ENCODE measurements at places on chromosomes 12 and 14. TPM values are rescaled to one million over a fixed set of nuclear protein-coding genes. Genes with fewer than 3 reads are reported as not detected.

DNA sequence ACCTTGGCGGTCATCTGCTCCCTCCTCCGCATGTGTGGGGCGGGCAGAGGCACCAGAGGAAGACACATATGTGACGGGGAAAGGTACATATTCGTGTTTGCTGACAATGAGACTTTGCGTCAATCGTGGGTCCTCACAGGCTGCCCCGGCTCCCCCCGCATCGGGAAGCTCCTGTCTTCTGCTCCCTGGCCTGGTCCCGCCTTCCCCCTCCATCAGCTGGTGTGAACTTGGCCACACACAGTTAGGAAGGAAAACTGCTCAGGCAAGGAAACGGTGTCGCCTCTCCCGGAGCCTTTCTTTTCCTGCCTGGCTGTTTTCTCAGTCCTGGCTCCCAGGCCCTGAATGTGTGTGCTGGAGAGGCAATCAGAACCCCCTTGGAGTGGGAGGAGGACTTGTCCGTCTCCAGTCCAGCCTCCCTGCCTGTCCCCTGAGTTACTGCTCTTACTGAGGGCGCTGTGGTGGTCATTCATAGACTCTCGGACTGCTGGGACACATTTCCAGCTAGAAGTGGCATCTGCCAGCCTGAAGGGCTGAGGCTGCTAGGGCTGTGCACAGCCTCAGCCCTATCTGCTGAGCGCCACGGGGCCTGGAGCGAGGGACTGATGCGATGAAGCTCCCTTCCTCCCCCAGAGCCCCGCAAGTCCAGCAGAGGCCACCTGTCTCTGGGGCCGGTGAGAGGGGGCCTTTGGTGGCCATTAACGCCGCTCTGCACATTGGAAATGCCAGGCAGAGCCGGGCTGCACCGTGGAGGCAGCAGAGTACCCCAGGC lies 44.2 kb upstream of the TSPAN9 start:
- H3K27ac ChIP-seq: no peak overlapping the region
- no peak overlapping the region for H3K4me3 ChIP-seq
- H3K27me3 ChIP-seq: no peaks in the 10 kb centered on the region
- H3K4me1 ChIP-seq: no peaks in the 10 kb centered on the region
- no peaks in the 10 kb centered on the region for H3K36me3 ChIP-seq

GRCh38 chr12:3998968-3999792 lies 126.0 kb upstream of the PARP11 start:
- DNase-seq: no peak
- peaks cover 5% of the 10 kb centered on the region for H3K27me3 ChIP-seq
- H3K4me3 ChIP-seq: no peak overlapping the region
- peaks cover 9% of the 10 kb centered on the region for H3K4me1 ChIP-seq
- no peak overlapping the region for H3K27ac ChIP-seq

GRCh38 chr12:92786045-92786444 lies 83.3 kb downstream of the PLEKHG7 start:
- no peak for DNase-seq
- H3K27me3 ChIP-seq: no peaks in the 10 kb centered on the region
- no peak overlapping the region for H3K27ac ChIP-seq
- H3K36me3 ChIP-seq: peaks cover 28% of the 10 kb centered on the region
- no peak overlapping the region for H3K4me3 ChIP-seq
- peaks cover 1% of the 10 kb centered on the region for H3K4me1 ChIP-seq

GRCh38 chr12:31496257-31496656 lies 94.7 kb downstream of the DENND5B start:
- H3K4me3 ChIP-seq: no peak overlapping the region
- no peak overlapping the region for H3K27ac ChIP-seq
- H3K36me3 ChIP-seq: no peaks in the 10 kb centered on the region
- no peaks in the 10 kb centered on the region for H3K4me1 ChIP-seq
- DNase-seq: no peak

DNA sequence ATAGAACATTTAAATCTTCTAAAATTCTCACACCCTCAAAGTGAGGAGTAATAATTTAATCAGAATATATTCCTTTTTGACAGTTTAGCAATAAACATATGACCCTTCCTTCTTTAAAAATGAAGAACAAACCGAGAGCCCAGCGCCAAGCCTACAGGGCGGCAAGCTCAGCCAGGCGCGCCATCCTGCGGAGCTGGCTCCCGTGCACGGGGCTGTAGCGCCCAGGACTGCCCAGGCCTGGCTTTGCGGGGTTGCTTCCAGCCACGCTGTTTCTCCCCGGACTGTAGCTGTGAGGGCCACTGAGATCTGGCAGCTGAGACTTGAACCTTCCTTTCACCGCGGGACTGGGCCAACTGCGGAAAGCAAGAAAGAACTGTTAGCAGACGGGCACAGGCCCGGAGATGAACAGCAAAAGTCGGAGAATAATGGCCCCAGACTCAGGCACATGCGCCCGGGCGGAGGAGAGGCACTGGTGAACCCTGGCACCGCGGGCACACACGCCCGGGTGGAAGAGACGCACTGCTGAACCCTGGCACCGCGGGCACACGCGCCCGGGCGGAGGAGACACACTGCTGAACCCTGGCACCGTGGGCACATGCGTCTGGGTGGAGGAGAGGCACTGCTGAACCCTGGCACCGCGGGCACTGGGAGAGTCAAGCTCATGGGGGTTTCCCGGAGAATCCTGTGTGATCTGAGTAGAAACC lies 16.6 kb downstream of the PGAM5 start:
- no peaks in the 10 kb centered on the region for H3K4me1 ChIP-seq
- H3K36me3 ChIP-seq: peaks cover 90% of the 10 kb centered on the region
- no peak overlapping the region for H3K27ac ChIP-seq

DNA sequence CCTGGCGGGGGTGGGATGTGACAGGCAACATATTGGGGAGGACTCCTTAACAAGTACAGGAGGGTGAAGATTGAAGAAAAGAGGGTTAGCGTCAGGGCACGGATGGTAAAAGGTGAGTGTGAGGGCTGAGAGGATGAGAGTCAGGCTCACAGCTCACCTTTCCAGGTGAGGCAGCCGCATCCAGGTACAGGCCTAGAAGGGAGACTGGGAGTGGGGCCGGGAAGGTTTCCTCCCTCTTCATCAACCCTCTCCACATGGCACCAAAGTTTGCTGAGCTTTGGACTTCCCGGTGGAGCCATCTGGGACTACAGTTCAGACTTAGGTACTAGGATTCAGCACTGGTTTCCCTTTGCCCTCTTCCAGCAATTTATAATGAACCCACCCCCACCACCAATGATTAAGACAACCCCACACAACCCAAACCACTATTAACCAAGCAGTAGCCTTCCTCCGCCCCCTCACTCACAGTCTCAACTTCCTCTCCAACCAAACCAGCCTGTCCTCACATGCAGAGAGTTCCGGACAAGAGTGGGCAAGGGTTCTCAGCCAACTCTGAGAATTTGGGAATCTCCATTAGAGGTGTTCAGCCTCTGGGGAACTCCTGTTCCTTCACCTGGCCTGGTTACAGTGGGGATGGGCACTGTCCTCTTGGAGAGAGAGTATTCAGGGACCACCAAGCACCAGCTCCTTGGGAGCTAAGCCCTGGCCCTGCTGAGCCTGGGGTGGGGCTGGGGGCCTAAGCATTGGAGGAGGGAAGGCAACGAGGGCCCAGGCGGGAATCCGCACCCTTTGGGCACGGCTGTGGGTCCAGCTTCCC lies 2.4 kb upstream of the HOXC4 start:
- H3K4me1 ChIP-seq: peaks cover 18% of the 10 kb centered on the region
- DNase-seq: no peak
- H3K36me3 ChIP-seq: no peaks in the 10 kb centered on the region

EPYC gene
- total RNA-seq: not detected

GPR84 gene
- 1.8 TPM for total RNA-seq
